ENCODE measurements at places on chromosomes 2 and 18. TPM values are rescaled to one million over a fixed set of nuclear protein-coding genes. Genes with fewer than 3 reads are reported as not detected.
A peak's percentile ranks its signal among the peaks of the same experiment; 100 is the strongest.

Gene SNRNP200
- 165 TPM for total RNA-seq

Gene SLC11A1
- 0.26 TPM for total RNA-seq

GRCh38 chr2:42367835-42368234 lies 6.8 kb upstream of the COX7A2L start:
- H3K4me1 ChIP-seq, result peaks cover 4% of the 10 kb centered on the region
- H3K4me3 ChIP-seq, result no peak overlapping the region
- no peaks in the 10 kb centered on the region for H3K27me3 ChIP-seq
- no peak for DNase-seq
- H3K36me3 ChIP-seq, result no peaks in the 10 kb centered on the region

DNA sequence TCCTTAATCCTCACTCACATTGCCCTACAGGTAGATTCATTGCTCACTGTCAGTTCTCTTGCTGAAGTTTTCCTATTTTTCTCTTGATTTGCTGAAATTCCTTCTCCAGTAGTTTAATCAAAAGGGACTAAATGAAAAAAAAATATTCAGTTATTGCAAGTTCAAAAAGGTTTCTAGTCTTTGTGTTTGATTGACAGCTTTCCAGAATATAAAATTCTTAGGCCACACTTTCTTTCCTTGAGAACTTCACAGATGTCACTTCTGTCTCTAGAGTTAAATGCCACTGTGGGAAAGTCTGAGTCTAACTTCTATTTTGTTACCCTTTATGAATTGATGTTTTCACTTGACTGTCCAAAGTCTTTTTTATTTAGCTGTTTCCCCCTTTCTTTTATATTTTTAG lies 25.7 kb downstream of the RRM2 start:
- no peaks in the 10 kb centered on the region for H3K27me3 ChIP-seq
- DNase-seq, result no peak
- peaks cover 2% of the 10 kb centered on the region for H3K4me1 ChIP-seq
- no peak overlapping the region for H3K4me3 ChIP-seq

Gene GCA
- 32.1 TPM for total RNA-seq

DNA sequence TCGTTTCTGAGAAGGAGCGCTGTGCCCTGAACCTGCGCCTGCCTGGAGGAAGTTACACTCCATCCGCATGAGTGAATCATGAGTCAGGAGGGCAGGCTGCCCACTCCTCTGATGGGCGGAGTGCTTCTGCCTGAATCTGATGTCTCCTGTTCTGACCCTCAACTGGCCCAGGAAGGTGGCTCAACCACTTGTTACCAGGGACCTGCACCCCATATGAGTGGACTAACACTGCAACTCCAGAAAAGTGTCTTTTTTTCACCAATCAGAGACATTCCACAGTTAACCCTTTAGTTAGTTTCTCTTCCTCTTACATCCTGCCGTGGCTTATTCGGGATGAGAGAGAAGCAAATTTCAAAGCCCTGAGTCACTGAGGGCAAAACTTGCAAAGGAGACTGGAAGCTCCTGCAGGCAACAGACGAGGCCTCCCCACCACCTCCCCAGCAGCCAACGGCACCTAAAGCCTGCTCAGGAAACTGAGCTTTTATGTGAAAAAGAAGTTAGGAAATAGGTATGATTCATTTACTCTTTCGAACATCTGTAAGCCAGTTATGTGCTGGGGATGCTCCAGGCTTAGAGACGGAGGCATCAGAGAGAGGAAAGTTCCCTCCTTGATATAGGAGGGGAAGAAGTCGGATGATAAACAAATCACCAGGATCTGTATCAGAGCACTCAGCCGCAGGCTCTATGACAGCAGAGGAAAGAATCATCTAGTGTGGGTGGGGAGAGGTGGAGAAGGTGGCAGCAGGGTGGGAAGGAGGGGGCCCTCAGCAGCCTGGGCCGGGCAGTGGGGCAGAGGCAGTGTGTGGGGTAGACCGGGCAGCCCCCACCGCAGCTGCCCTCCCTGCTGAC lies 30.9 kb downstream of the MBP start:
- no peaks in the 10 kb centered on the region for H3K27me3 ChIP-seq
- peak; percentile 82 for DNase-seq
- peaks cover 52% of the 10 kb centered on the region for H3K36me3 ChIP-seq
- H3K4me3 ChIP-seq, result peak overlapping the region; percentile 72

Gene STON1
- total RNA-seq, result 1.2 TPM

Gene SCN1A
- not detected for total RNA-seq
